Pericardium fibroblast (primary cell): ENCODE measurements at places on chromosomes 6 and 20. TPM values are rescaled to one million over a fixed set of nuclear protein-coding genes. Genes with fewer than 3 reads are reported as not detected.

Gene SMOC2
- 2.9 and 4.9 TPM in 2 replicates for total RNA-seq

Gene ULBP3
- 6.9 and 7.1 TPM in 2 replicates for total RNA-seq

Gene PRDM1
- 0.12 and 0.51 TPM in 2 replicates for total RNA-seq

Gene E2F3
- 4.4 and 5.1 TPM in 2 replicates for total RNA-seq

Gene BHLHE23
- total RNA-seq: not detected in 2 replicates

Gene CCDC170
- 0.94 TPM in 1 of 2 replicates, not detected in the other for total RNA-seq

Gene BMP2
- 0.35 and 1.2 TPM in 2 replicates for total RNA-seq

Gene ZHX3
- total RNA-seq: 31.5 and 41.4 TPM in 2 replicates

Gene TRIM10
- total RNA-seq: not detected in 2 replicates

Gene GNAS-AS1
- total RNA-seq: 0.47 TPM in 1 of 2 replicates, not detected in the other

Gene KCNB1
- total RNA-seq: 1.7 and 3.0 TPM in 2 replicates

Gene PNPLA1
- not detected in 2 replicates for total RNA-seq

Gene PRL
- total RNA-seq: not detected in 2 replicates

Gene ZSCAN23
- 0.34 and 0.93 TPM in 2 replicates for total RNA-seq

Gene LY6G5C
- total RNA-seq: 0.43 TPM in 1 of 2 replicates, not detected in the other

Gene CDK19
- total RNA-seq: 6.5 and 11.2 TPM in 2 replicates

Gene CALHM5
- total RNA-seq: 1.4 and 4.2 TPM in 2 replicates

Gene COL11A2
- under 0.01 and 0.09 TPM in 2 replicates for total RNA-seq

Gene UBD
- not detected in 2 replicates for total RNA-seq

Gene GGTLC1
- total RNA-seq: not detected in 2 replicates

Gene DEFB124
- total RNA-seq: 2.1 TPM in 1 of 2 replicates, not detected in the other

Gene DDX43
- total RNA-seq: 0.09 and 0.70 TPM in 2 replicates

Gene MAPK14
- 32.0 and 36.6 TPM in 2 replicates for total RNA-seq

Gene CGA
- total RNA-seq: not detected in 2 replicates

Gene POU5F1
- 0.23 TPM in 1 of 2 replicates, not detected in the other for total RNA-seq

Gene SRSF12
- total RNA-seq: 0.51 and 0.58 TPM in 2 replicates

Gene UST
- 15.2 and 17.6 TPM in 2 replicates for total RNA-seq
